ENCODE measurements at places on chromosomes 11 and 22.
A peak's percentile ranks its signal among the peaks of the same experiment; 100 is the strongest.

DNA sequence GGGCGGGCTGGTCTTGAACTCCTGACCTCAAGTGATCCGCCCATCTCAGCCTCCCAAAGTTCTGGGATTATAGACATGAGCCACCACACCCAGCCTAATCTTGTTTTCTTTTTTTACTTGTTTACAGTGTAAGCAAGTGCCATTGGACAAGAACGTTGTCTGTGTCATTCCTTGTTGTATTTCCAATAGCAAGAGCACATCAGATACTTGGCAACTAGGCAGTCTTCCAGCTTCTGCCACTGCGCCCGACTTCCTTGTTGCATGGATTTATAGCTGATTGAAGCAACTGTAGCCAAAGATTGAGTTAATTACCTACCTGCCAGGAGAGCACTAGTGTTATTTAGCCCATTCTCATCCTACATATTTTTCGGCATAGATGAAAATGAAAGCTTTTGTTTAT lies 3.1 kb upstream of the SGSM3 start:
- no peak for DNase-seq
- peaks cover 9% of the 10 kb centered on the region for H3K4me1 ChIP-seq
- no peak overlapping the region for H3K4me3 ChIP-seq

- H3K27ac ChIP-seq = no peak overlapping the region
- DNase-seq = no peak
- no peaks in the 10 kb centered on the region for H3K4me1 ChIP-seq
Observed at GRCh38 chr11:15342163-15342562, 227.4 kb downstream of the INSC start.

GRCh38 chr11:42175203-42175602 lies 715.8 kb upstream of the LRRC4C start:
- no peaks in the 10 kb centered on the region for H3K27me3 ChIP-seq
- DNase-seq = no peak
- no peak overlapping the region for H3K4me3 ChIP-seq
- H3K36me3 ChIP-seq = no peaks in the 10 kb centered on the region
- no peaks in the 10 kb centered on the region for H3K4me1 ChIP-seq
- no peak overlapping the region for H3K27ac ChIP-seq

- no peak for DNase-seq
- H3K4me3 ChIP-seq = no peak overlapping the region
- no peaks in the 10 kb centered on the region for H3K36me3 ChIP-seq
- H3K4me1 ChIP-seq = no peaks in the 10 kb centered on the region
- no peak overlapping the region for H3K27ac ChIP-seq
Observed at GRCh38 chr11:83448686-83449085, 162.5 kb upstream of the CCDC90B start.

DNA sequence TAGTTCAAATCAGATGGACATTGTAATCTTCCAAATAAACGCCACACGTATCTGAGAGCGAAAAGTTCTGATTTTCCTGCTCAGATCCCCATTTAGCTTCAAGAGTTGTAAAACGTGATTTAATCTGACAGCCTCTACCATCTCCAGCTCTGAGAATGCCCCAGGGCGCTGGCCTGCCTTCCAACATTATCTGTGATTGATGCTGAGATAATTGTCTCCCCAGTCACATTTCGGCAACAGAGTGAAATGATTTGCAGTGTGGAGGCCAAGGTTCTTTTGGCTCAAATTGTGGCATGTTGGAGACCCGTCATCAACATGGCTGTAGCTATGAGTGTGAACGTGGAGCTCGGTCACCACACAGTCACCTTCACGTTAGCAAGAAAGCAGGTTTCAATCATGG lies 283.4 kb downstream of the BRD1 start:
- H3K27me3 ChIP-seq = no peaks in the 10 kb centered on the region
- H3K27ac ChIP-seq = no peak overlapping the region
- no peak for DNase-seq

- no peaks in the 10 kb centered on the region for H3K27me3 ChIP-seq
- no peak overlapping the region for H3K4me3 ChIP-seq
- DNase-seq = no peak
Observed at GRCh38 chr11:68575025-68575665, 109.2 kb upstream of the GAL start.

GRCh38 chr22:31210556-31211421 lies 1.3 kb upstream of the LIMK2 start:
- H3K36me3 ChIP-seq = no peaks in the 10 kb centered on the region
- H3K4me1 ChIP-seq = peaks cover 23% of the 10 kb centered on the region
- DNase-seq = peak; percentile 23
- no peak overlapping the region for H3K4me3 ChIP-seq
- no peaks in the 10 kb centered on the region for H3K27me3 ChIP-seq

- H3K4me3 ChIP-seq = no peak overlapping the region
- DNase-seq = no peak
- no peaks in the 10 kb centered on the region for H3K36me3 ChIP-seq
- no peaks in the 10 kb centered on the region for H3K4me1 ChIP-seq
Observed at GRCh38 chr11:61999141-61999975, 31.9 kb upstream of the FTH1 start.

- no peak for DNase-seq
- no peak overlapping the region for H3K27ac ChIP-seq
- H3K36me3 ChIP-seq = no peaks in the 10 kb centered on the region
- H3K4me1 ChIP-seq = no peaks in the 10 kb centered on the region
Observed at GRCh38 chr22:48357196-48357595, 1470.5 kb downstream of the BRD1 start.

GRCh38 chr11:45085646-45086501 lies 60.6 kb upstream of the PRDM11 start:
- DNase-seq = no peak
- no peaks in the 10 kb centered on the region for H3K27me3 ChIP-seq
- H3K36me3 ChIP-seq = no peaks in the 10 kb centered on the region
